ENCODE measurements at places on chromosomes 2 and 18.

- no peak for DNase-seq
Measured at GRCh38 chr2:55620123-55620779, 2.8 kb upstream of the PPP4R3B start.

DNA sequence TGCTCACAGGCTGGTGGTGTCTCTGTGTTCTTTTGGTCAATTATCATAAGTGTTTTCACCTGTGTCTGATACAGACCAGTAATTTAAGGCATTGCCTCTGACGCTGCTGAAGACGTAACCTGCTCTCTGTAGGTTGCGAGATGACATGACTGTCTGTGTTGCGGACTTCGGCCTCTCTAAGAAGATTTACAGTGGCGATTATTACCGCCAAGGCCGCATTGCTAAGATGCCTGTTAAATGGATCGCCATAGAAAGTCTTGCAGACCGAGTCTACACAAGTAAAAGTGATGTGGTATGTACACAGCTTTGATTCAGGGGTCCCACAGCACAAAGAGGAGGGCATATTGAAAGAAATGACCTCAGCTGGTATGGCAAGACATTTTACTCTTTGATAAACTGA is 33.8 kb upstream of the TMEM87B start:
- DNase-seq = no peak

GRCh38 chr2:22326250-22326649 is 1058.7 kb upstream of the KLHL29 start:
- no peak for DNase-seq

- DNase-seq = no peak
Measured at GRCh38 chr2:88680266-88680902, 11.1 kb upstream of the RPIA start.

GRCh38 chr2:111176388-111176787 is 55.7 kb downstream of the BCL2L11 start:
- no peak for DNase-seq

DNA sequence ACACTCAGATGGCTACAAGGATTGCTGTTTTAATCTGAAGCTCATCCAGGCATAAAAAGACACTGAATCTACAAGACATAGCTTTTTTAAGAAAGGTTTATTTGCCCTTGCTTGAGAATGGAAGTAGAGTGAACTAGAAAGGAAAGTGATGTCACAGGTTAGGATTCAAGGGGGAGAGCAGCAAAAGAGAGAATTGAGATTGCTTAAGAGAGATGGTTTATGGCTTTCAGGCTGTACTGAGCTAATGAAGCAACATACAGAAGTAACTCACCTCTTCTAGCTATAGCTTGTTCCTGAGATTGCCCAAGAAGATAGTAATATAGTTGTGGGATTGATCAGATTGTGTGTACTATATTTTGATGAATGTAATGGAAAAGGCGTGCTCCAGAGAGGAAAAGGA is 26.1 kb upstream of the ACVR2A start:
- no peak for DNase-seq

DNA sequence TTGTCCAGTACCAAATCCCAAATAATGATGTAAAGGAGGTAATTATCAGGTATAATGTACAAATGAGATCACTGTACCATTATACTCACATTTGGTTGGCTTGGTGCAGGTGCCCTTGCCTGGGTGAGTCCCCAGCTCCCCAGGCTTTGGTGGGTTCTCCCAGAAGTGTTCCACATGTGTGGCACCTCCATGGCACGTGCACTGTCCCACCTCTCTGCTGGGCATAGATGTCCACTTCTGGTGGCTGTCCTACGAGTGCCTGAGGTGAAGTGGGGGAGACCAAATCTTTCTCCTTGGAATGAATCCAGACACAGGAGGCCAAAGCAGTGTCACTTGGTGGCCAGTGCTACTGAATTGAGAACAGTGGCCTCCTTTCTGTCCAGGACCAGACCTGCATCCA is 162.4 kb upstream of the SESTD1 start:
- DNase-seq = no peak

Data from right kidney (tissue), 9 donors.